ENCODE measurements at places on chromosomes 2 and 18.

DNA sequence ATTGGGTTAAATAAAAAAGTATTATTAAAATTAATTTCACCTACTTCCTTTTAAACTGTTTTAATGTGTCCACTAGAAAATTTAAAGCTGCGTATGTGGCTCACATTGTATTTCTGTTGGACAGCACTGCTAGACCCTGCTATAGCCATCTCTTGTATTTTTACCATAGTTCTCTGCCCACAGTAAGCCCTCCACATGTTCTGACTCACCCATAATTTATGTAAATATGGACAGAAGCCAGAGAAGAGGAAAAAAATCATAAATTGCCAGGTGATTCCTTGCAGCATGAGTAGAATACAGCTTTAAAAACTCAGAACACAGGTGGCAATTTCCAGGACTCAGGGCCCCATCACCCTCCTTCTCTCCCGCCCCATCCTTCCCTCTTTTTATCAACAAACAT is 142.4 kb upstream of the MEX3C start:
- DNase-seq = no peak

- DNase-seq = no peak
Measured at GRCh38 chr18:80168346-80168745, 59.3 kb downstream of the ADNP2 start.

DNA sequence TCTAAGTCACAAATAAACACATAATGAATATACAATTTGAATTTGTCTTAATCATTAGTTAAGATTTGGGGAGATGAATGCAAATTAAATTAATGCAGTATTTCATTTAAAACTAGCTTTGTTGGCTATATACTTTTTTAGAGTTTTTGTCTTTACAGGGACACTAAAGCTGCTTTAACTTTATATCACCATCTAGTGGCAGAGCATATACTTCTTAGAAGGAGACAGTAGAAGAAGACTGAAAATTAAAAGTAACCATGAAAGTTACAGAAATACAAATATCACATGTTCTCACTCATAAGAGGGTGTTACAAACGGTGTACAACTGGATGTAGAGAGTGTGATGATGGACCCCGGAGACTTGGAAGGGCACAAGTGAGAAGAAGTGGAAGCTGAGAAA is 268.3 kb upstream of the NETO1 start:
- no peak for DNase-seq

GRCh38 chr2:53755121-53755520 is 12.5 kb upstream of the CHAC2 start:
- DNase-seq = no peak

DNA sequence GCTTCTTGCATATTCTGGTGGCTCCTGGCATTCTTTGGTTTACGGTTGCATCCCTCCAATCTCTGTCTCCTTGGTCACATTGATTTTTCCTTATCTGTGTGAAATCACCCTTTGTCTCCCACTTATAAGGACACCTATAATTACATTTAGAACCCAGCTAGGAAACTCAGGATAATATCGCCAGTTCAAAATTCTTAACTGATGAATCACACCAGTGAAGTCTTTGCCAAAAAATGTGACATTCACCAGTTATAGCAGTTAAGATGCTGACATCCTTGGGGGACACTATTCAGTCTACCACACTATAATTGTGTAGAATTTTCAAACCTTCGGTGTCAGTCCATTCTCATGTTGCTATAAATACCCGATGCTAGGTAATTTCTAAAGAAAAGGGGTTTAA is 320.2 kb downstream of the TMX3 start:
- no peak for DNase-seq

DNA sequence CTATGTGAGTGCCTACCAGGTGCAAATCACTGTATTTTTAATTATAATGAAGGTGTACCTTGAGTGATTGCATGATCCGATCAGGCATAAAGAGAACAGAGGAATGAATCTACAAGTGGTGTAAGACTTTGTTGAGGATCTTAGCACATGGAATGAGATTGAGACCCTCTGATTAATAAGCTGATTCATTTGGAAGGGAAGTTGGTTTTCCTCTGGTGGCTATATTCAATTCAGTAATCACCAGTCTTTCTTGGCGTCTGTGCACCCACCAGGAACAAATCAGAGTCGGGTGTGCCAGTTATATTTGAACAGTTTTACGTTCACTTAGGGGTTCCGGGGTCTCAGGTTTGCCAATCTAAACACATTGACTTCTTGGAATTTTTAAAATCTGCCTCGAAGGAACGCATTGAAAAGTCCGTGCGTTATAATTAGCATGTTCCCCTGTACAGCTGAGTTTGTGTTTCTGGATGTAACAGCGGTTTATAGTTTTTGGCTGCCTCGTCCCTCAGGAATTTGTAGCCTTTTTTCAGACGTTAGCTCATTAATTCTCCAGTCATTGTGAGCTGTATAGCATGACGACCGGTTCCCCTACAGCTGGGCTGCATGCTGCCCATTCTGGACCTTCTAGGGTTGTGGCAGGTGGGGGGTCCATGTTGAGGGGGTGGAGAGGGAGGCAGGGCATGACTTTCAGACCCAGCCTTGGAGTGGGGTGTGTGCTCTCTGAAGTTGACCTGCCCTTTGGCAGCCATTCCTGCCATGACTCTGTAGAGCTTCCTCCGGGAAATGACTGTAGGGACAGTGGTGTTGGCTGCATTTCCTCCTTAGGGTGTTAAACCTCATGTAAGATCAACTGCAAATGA is 20.3 kb downstream of the MYO1B start:
- no peak for DNase-seq

DNA sequence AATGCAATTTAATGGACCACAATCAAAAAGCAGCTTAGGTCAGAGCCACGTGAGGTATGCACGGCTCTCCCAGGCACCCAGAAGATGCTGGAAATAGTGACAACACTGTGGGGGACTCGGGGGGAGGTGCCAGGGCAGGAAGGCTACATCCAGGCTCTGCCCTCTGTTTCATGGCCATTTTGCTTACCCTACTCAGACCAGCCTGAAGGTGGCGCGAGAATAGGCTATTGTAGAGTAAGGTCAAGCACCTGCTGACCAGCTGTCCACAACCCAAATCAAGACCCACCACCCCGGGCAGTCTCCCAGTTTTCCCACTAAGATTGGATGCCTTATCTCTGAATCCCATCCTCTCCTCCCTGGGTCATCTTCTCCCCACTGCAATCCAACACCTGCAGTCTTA is 115.7 kb downstream of the VIT start:
- DNase-seq = no peak

- DNase-seq = no peak
Measured at GRCh38 chr2:74332550-74333174, 10.6 kb downstream of the SLC4A5 start.

Data from stimulated activated CD8-positive, alpha-beta memory T cell treated with anti-CD3 and anti-CD28 coated beads, Interleukin-15, amount 100 ng/mL, for 4 hours (primary cell).